Esophagus squamous epithelium (tissue), 5 donors: ENCODE measurements at places on chromosomes 16 and 17.

- DNase-seq = no peak
Measured at GRCh38 chr16:17358355-17358754, 112.4 kb downstream of the XYLT1 start.

DNA sequence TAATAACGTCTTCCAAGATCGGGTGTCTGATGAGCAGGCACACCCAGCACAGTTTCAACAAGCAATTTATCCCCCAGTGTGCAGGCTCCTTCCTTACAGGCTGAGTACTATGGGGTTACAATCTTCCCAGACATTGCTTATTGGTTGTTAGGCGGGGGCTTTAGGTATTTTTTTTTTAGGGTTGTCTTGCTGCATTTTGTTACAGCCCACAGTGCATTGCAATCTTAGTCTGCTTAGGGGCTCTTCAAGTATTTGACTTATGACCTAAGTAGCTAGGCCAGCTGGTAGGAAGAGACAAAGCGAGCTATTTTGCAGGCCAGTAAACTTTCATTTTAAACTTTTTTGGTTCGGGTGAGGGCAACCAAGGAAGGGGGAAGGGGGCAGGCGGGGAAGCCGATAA lies 5.8 kb downstream of the PLD6 start:
- no peak for DNase-seq

DNA sequence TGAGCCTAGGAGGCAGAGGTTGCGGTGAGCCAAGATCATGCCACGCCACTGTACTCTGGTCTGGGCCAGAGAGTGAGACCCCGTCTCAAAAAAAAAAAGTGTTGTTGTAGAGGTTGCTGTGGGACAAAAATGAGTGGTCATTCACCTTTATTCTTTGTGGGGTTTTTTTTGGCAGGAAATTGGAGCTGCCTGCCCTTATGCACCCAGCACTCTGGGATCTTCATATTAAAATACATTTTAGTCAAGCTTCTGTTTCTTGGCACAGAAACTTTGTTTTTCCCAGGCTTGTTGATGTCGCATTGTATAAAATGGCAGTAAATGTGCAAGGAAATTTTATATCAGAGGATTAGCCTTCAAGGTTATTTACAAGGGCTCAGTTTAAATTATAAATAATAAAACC lies 174.3 kb downstream of the FTO start:
- DNase-seq = no peak

GRCh38 chr16:67190448-67191399 lies 788 bp upstream of the EXOC3L1 start:
- DNase-seq = no peak

DNA sequence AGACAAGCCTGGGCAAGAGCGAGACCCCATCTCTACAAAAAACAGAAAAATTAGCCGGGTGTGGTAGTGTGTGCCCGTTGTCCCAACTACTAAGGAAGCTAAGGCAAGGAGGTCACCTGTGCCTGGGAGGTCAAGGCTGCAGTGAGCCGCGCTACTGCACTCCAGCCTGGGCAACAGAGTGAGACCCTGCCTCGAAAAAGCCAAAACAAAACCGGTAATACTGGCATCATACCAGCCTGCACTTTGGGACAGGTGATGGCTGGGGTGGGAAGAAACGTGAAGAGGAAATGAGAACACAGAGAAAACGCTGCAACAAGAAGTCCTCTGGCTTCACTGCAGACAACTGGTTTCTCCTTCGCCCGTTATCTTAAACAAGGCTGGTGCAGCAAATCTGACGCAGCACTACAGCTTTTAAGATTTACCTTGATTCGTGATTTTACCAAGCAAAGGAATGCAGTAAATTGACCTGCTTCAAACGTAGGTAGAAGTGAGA lies 725 bp upstream of the CASC3 start:
- DNase-seq = no peak

GRCh38 chr16:3188925-3189825 lies 1.2 kb downstream of the OR1F1 start:
- no peak for DNase-seq
